ENCODE measurements at places on chromosomes 4 and X.

DNA sequence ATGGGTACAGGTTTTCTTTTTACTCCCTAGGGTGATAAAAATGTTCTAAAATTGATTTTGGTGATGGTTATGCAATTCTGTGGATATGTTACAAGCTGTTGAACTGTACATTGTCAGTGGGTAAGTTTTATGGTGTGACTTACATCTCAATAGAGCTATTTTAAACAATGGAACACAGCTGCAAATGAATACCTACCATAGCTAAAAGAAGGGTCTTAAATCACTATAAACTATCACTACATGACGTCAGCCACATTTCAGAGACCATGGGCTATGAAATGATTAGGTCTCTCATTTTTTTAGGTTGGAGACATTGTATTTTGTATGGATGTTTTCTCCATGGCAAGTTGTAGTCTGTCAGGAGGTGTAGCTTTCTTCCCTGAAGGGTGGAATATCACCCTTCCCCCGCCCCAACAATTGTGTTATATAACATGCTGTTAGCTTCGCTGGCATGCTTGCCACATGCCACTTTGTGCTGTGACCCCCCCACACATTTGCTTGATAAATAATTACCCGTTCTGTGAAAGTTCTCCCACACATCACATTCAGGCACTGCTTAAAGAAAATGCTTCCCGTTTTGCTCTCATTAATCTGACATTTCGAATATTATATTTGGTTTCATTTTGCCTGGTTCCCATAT, 159.7 kb downstream of the ARHGAP10 start:
- DNase-seq = no peak

DNA sequence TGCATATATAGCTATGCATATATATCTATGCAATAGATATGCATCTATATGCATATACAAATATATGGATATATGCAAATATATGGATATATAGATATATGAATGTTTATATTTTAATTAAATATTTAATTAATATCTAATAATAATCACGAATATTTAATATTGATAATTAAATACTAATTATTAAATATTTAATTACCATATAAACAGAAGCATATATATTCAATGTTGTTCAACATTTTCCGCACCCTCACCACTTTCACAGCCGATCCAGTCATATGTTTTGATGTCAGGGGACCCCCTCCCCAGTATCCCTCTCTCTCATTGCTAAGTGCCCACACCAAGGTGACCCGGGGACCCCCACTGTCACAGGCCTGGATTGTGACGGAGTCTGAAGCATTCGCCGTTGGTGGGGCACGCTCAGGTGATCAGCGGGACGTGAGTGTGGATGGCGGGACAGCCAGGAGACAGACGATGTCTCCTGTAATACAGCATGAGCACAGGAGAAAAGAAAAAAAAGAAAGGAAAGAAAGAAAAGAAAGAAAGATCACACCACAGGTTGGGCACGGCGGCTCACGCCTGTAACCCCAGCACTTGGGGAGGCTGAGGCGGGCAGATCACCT, 199.7 kb downstream of the CRLF2 start:
- no peak for DNase-seq

- no peak for DNase-seq
Measured at GRCh38 chrX:8738588-8739189, 6.8 kb upstream of the ANOS1 start.

- DNase-seq = no peak
Measured at GRCh38 chrX:10787264-10787663, 166.9 kb upstream of the MID1 start.

GRCh38 chr4:10347815-10348214, 109.4 kb downstream of the ZNF518B start:
- no peak for DNase-seq

GRCh38 chr4:183504930-183505610, at the start of gene ING2:
Gene ING2, plus strand, starts transcription at chr4:183505058. Its CDS starts 138 bp downstream, at chr4:183505196.
- no peak for DNase-seq

DNA sequence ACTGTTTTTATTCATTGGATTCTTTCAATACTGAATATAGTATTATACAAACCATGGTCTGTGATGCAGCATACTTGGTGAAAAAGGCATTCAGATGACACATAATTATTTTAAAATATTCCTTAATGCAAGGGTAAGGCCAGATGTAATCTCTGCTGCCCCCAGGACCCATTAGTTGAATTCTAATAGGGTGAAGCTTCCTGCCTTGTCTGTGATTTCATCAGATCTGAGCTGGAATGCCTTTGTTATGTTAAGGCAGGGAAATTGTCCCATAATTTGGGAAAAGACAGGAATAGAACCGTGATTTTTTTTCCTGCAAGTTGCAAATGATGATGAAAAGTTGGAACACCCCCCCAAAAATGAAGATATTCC, 26.1 kb downstream of the ZRSR2 start:
- DNase-seq = no peak

DNA sequence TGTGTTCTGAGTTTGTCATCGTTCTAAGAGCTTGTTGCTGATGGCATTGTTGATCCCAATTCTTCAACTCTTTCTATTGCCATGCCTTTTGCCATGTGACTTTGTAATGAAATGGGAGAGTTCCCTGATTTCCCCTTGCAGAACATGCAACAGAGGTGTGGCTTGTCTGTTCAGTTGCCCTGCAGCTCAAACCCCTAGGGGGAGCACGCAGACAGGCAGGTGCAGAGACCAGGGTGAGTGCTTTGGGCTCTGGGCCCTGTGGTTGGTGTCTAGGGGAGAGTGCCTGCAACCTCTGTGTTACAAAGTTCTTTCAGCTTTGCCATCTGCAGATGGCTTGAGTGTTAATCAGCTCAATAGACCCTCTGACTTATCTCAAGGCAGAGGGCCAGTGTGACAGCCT, 332.7 kb downstream of the MID1IP1 start:
- no peak for DNase-seq

- DNase-seq = no peak
Measured at GRCh38 chrX:153967536-153968224, 3.9 kb downstream of the HCFC1 start.

DNA sequence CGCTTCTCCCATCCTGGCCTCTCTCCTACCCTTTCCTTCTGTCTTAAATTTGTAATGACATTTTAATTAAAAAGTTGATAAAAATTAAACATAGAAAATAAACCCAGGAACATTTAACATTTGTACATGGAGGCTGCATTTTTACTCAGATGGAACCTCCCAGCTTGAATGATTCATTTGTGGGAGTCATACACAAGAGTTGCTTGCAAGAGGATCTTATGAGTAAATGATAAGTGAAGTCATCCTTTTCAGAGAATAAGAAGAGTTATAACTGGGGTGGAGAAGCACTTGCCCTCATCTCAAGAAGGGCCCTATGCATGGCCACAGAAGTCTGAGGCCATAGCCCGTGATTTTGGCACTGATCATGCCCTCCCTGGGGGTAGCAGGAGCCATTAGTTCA, 482.9 kb upstream of the BOD1L1 start:
- DNase-seq = no peak

DNA sequence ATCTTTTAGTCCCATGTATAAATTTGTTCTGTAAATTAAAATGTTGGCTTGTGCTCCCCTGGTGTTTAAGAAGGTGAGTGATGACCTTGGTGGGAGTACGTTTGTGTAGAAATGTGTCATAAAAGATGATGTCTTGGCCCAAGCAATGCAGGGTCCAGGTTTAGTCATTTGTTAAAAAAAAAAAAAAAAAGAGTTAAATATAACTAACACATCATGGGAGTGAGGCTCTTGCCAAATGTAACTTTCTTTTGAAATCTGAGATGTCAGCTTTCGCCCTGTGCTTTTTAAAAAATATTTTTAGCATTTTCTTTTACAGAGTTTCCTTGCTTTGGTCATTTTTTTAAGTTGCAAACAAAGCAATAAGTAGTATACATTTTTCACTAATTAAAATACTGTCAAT, 135.6 kb downstream of the FBXO8 start:
- DNase-seq = no peak

GRCh38 chr4:132297346-132297745, 851.7 kb upstream of the PCDH10 start:
- DNase-seq = no peak

- DNase-seq = no peak
Measured at GRCh38 chr4:2482693-2483092, 13.8 kb downstream of the RNF4 start.

DNA sequence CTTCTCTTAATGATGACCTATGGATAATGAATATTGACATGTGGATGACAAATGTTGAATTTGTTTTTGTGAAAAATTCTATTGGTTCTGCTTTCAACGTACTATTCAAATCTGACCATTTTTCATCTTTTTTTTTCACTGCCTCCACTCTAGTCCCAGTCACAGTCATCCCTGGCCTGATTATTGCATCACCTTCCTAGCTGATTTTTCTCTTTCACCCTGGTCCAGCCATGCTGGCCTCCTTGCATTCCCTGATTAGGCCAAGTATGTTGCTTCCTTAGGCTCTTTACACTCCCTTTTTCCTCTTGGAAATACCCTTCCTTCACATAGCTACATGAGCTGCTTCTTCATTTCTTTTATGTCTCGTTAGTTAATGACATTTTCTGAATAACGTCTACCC, 58.1 kb upstream of the MAP9 start:
- no peak for DNase-seq

DNA sequence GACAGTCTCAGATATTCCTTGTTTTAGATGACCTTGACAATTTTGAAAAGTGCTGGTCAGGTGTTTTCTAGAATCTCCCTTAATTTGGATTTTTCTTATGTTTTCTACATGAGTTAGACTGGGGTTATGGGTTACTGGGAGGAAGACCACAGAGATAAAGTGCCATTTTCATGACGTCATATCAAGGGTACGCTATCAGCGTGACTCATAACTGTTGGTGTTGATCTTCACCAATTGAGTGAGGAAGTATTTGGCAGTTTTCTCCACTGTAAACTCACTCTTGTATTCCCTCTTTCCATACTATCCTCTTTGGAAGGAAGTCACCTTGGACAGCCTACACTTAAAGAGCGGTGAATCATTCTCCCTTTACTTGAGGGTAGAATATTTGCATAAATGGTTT, 56.9 kb downstream of the MAGEC1 start:
- DNase-seq = no peak

- no peak for DNase-seq
Measured at GRCh38 chrX:69178592-69178991, 13.3 kb upstream of the PJA1 start.

DNA sequence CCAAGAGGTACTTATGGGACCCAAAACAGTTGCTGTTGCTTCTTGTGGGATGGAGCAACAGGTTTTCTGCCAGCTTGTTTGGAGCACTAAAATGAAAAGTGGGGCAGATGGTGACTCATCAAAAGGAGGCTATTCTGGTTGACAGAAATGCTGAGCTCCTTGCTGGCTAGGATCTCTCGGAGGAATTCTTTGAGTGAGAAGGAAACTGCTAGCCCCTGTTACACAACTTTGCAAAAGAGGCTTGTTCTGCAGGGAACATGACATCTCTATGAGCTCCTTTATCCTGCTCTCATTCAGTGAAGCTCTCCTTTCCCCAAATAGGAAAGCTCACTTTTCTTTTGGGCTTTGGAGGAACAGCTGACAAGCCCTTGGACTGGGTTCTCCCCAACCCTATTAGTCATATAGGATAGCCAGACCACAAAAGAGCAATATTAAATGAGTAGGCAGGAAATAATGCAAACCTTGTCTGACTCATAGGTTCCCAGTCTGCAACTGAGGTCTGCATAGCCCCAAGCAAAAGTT, 108.3 kb downstream of the CDS1 start:
- DNase-seq = no peak

DNA sequence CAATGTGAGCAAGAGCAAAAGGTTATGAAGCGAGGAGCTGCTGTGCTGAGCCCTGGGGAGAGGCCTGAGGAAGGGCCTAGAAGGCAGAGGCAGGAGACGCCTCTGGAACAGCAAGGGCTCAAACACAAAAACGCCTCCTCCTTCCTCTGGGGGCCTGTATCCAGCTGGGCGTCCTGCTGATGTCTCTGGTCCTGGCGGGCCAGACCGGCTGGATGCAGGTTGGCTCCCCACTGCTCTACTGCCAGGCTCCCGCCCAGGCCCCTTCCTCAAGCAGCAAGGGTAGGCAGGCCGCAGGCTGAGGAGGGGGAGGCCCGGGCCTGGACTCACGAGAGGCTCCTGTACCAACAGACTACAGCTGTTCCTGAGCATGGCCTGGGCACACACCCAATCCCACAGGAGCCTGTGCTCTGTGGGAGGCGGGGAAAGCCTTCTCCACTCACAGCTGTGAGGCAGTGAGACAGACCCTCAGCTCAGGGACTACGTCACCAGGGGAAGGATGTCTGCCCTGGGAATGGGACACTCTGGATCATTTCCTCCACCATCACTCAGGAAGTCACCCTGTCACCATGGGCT, 2.3 kb downstream of the HAUS7 start:
- no peak for DNase-seq

DNA sequence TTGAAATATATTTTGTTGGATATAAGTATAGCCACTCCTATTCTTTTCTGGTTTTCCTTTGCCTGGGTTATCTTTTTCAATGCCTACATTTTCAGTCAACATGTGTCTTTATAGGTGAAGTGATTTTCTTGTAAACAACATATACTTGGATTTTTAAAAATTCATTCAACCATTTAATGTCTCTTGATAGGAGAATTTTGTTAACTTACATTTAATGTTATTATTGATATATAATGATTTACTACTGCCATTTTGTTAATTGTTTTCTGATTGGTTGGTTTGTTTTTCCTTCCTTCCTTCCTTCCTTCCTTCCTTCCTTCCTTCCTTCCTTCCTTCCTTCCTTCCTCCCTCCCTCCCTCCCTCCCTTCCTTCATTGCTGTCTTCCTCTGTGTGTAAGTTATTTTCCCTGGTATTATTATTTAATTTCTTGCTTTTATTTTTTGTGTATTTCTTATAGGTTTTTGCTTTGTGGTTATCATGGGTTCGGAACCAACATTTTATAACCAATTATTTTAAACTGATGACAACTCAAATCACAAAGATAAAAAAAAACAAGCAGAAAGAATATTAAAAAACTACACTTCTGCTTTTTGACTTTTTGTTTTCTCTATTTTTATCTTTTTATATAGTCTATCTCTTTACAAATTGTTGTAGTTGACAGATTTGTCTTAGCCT, 330.1 kb upstream of the GRID2 start:
- no peak for DNase-seq

DNA sequence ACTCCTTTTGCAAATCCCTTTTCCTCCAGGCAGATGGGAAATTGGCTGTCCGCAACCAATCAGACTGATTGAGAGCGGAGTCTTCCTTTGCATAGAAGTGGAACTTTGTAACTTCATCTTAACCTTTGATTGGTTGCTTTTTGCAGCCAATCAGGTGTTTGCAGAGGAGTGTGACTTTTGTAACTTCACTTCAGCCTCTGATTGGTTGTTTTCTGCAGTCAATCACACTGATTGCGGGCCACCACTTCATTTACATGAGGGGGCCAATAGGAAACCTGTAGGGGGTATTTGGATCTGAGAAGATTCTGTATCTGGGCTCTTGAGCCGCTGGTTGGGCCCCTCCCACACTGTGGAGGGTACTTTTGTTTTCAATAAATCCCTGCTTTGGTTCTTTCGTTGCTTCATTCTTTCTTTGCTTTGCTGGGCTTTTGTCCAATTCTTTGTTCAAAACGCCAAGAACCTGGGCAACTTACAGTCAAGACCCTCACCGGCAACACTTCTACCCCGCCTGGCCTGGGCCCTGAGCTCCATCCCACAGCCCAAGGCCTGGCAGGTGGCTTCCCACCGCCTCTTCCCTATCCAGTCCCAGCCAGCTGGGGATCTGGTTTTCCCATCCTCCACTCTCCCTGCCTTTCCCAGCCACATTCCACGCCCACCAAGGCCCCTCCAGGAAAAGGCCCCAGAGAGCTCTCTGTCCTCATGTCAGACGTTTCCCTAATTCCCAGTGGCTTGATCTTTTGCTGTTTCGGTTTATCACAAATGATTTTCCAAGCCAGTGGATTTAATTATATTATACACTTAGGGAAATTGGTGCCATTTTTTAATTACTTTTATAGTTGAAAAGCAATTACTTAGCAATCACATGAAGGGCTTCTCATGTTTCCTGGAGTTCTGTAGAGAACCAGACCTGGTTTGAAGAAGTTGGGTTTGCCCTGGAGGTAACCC, 110.2 kb upstream of the STX18 start:
- no peak for DNase-seq

Data from neuronal stem cell (in vitro differentiated cells).